Subcutaneous adipose tissue (tissue), 4 donors: ENCODE measurements at places on chromosomes 16 and 17. TPM values are rescaled to one million over a fixed set of nuclear protein-coding genes. Genes with fewer than 3 reads are reported as not detected.

STX4 gene
- total RNA-seq, result 55.1 TPM

PRRT2 gene
- total RNA-seq, result 2.9 TPM

ITGAL gene
- 1.3 TPM for total RNA-seq

ABCA9 gene
- 106 TPM for total RNA-seq

MILR1 gene
- total RNA-seq, result 14.0 TPM

TPSG1 gene
- not detected for total RNA-seq

ACSM5 gene
- 34.9 TPM for total RNA-seq

LSM12 gene
- 26.2 TPM for total RNA-seq

SEZ6 gene
- total RNA-seq, result not detected

NOXO1 gene
- total RNA-seq, result not detected

FADS6 gene
- not detected for total RNA-seq

KRTAP4-5 gene
- not detected for total RNA-seq

HS3ST4 gene
- total RNA-seq, result not detected

NPB gene
- 0.17 TPM for total RNA-seq

WFIKKN1 gene
- not detected for total RNA-seq

CNEP1R1 gene
- total RNA-seq, result 10.9 TPM

MPO gene
- total RNA-seq, result not detected

RNF43 gene
- not detected for total RNA-seq
